Body of pancreas (tissue), 4 donors: ENCODE measurements at places on chromosomes 2 and 18. TPM values are rescaled to one million over a fixed set of nuclear protein-coding genes. Genes with fewer than 3 reads are reported as not detected.

DNA sequence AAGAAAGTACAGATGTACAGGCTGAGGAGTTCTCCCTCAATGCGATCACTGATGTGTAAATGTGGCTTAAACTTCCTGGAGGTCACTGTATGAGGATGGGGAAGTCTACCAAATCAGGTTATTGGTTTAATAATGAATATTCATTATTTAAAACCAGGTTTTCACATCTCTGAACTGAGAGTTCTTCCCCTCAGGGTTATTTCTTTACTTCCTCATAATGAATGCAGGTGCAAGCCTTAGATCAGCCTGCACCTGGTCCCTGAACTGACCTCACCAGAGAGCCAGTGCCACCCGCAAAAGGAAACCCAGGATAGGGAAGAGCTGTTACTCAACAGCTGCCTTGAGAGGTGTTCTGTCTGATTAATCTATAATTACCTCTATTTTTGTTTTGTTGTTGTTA, 369.0 kb downstream of the EPHA4 start:
- H3K4me3 ChIP-seq, result no peak overlapping the region
- no peaks in the 10 kb centered on the region for H3K36me3 ChIP-seq
- no peak overlapping the region for H3K27ac ChIP-seq
- DNase-seq, result no peak
- H3K27me3 ChIP-seq, result no peaks in the 10 kb centered on the region

- no peaks in the 10 kb centered on the region for H3K4me1 ChIP-seq
- no peak overlapping the region for H3K4me3 ChIP-seq
- H3K27ac ChIP-seq, result no peak overlapping the region
- no peaks in the 10 kb centered on the region for H3K27me3 ChIP-seq
- no peak for DNase-seq
- peaks cover 18% of the 10 kb centered on the region for H3K36me3 ChIP-seq
These were observed 101.5 kb upstream of the DNER start for GRCh38 chr2:229815858-229816257.

- H3K27me3 ChIP-seq, result no peaks in the 10 kb centered on the region
- peaks cover 8% of the 10 kb centered on the region for H3K4me1 ChIP-seq
- no peak overlapping the region for H3K4me3 ChIP-seq
These were observed 145.6 kb downstream of the AGAP1 start for GRCh38 chr2:235639428-235639773.

MFF gene
- 86.9 TPM for total RNA-seq

DNA sequence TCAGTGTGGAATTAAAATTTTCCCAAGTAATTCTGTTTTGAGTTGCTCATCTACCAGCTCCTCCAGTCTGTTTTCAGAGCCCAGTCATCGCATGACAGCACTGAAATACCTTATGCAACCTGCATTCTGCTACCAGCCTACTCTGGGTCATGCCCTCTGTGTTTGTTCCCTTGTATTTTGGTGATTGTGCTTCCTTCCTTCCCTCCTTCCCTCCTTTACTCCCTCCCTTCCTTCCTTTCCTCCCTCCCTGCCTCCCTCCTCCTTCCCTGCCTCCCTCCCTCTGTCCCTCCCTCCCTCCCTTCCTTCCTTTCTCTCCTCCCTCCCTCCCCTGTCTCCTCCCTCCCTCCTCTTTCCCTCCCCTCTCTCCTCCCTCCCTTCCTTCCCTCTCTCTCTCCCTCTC, 289.6 kb downstream of the CDH2 start:
- H3K4me1 ChIP-seq, result no peaks in the 10 kb centered on the region
- H3K36me3 ChIP-seq, result no peaks in the 10 kb centered on the region
- no peak overlapping the region for H3K4me3 ChIP-seq
- H3K27ac ChIP-seq, result no peak overlapping the region
- DNase-seq, result no peak

GRCh38 chr2:120279708-120280107, 27.1 kb downstream of the RALB start:
- H3K4me1 ChIP-seq, result peaks cover 22% of the 10 kb centered on the region
- DNase-seq, result no peak
- H3K4me3 ChIP-seq, result no peak overlapping the region
- H3K27ac ChIP-seq, result no peak overlapping the region

OLA1 gene
- 43.3 TPM for total RNA-seq

EPAS1 gene
- 58.4 TPM for total RNA-seq

TXNDC2 gene
- not detected for total RNA-seq

GRCh38 chr18:33741760-33742159, 163.7 kb downstream of the ASXL3 start:
- H3K27ac ChIP-seq, result no peak overlapping the region
- no peaks in the 10 kb centered on the region for H3K4me1 ChIP-seq
- no peaks in the 10 kb centered on the region for H3K27me3 ChIP-seq
- no peak for DNase-seq
- H3K36me3 ChIP-seq, result no peaks in the 10 kb centered on the region
- H3K4me3 ChIP-seq, result no peak overlapping the region

DNA sequence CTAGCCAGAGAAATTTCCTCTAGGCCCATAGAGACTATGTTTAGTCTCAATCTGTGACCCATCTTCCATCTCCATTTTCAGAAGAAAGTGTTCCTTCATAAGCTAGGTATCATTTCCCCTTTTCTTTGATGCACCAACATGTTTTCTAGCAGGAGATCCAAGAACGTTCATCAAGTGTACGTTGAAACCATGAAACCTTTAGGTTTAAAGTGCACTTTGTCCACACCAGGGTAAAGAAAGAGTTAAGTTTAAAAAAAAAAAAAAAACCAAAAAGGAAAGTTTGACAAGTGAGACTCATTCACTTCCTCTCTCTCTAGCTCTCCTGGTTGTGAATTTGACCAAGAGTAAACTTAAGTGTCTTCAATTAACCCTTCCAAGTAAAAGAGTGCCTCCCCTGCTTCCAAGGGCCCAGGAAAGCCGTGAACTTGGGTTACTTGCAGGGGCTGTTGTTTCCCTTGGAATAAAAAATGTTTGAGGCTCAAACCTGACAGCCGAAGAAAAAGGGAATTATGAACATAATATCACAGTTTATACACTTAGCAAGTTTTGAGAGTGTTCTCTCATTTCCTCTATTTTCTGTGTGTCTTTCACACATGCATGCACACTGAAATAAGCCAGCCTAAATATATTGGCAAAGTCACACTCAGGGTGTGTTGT, 56.7 kb downstream of the LBH start:
- H3K27me3 ChIP-seq, result no peaks in the 10 kb centered on the region
- no peaks in the 10 kb centered on the region for H3K36me3 ChIP-seq
- no peak for DNase-seq

SH3BP4 gene
- total RNA-seq, result 71.9 TPM

- no peak overlapping the region for H3K27ac ChIP-seq
- no peaks in the 10 kb centered on the region for H3K36me3 ChIP-seq
- no peak for DNase-seq
These were observed 59.5 kb downstream of the NFATC1 start for GRCh38 chr18:79455261-79455660.

DNA sequence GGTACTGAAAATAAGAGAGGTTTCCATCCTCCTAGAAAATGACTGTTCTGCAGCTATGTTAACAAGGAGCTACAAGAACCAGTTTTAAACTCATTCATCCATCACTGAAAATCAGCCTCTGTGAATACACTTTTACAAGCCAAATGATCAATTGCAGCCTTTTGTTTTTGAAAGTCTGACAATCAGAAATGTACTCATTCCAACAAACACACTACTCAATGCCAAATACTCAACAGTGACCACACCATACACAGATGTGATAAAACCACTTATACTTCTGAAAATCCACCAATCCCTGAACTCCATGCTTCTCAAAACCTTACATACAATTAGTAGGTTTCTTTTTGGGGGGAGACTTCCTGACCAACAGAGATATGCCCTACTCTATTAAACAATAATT, 663.9 kb upstream of the CHAC2 start:
- no peak overlapping the region for H3K27ac ChIP-seq
- H3K27me3 ChIP-seq, result no peaks in the 10 kb centered on the region
- DNase-seq, result no peak

DNA sequence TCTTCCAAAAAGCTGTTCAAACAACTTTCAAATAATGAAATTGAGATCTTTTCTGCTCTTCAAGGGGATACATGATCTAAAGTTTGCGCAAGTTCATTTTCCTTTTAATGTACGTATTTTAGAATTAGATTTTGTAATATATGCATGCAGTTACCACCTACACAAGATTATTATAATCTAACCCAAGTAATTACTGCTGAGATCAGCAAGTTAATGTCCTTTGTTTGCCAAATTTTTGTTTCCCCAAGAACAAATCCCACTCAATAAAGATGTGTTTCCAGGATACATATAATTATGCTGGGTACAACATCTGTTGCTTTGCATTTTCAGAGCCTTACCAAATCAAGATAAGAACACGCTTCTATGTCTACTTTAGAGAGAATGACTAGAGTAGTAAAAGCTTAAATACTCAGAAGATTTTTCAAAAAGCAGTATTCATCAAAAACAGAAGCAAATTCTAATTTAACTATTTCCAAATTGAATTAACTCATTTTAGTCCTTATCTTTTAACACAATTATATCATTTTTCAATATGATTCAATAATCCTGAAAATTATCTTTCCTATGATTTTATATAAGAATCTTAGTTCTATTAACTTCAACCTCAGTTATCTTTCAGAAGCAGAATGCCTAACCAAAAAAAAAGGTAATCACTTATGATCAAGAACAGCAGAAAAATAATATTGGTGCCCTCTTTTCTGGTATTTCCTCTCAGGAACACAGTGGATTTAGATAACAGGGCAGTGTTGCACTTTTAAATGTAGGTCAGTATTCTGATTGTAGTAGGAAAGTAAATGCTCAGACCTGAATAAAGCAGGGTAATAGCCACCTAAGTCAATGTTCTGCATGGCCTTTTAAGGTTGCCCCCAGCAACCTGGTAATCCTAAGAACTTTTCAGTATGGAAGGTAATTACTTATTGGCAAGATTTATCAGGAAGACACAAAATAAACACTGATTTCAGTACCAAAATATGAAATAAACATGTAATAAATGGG, 28.0 kb downstream of the CERKL start:
- no peaks in the 10 kb centered on the region for H3K36me3 ChIP-seq
- no peaks in the 10 kb centered on the region for H3K4me1 ChIP-seq
- H3K27ac ChIP-seq, result no peak overlapping the region
- H3K27me3 ChIP-seq, result no peaks in the 10 kb centered on the region

DAPL1 gene
- total RNA-seq, result 9.9 TPM

DNA sequence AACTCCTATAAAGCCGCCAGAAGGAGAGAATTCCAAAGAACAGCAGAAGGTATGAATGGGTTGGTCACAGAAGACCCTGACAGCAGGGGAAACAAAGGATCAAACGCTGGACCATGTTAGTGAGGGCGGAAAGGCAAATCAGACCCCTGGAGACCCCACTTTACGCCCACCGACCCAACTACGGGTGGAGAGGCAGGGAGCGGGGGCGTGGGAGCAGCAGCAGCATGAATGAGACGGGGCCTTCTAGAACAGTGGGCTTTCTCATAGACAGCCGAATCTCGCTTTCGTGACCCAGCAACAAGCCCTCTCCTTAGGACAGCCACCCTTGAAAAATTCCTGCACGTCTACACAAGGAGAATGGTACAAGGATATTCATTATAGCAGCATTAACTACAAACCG, 191.0 kb downstream of the HDAC4 start:
- H3K4me3 ChIP-seq, result no peak overlapping the region
- H3K27me3 ChIP-seq, result no peaks in the 10 kb centered on the region
- H3K36me3 ChIP-seq, result no peaks in the 10 kb centered on the region
- H3K27ac ChIP-seq, result no peak overlapping the region

GRCh38 chr2:65121-65520, 18.8 kb upstream of the FAM110C start:
- no peak overlapping the region for H3K27ac ChIP-seq
- no peak overlapping the region for H3K4me3 ChIP-seq
- H3K36me3 ChIP-seq, result no peaks in the 10 kb centered on the region
- peaks cover 12% of the 10 kb centered on the region for H3K4me1 ChIP-seq
- no peak for DNase-seq

DNA sequence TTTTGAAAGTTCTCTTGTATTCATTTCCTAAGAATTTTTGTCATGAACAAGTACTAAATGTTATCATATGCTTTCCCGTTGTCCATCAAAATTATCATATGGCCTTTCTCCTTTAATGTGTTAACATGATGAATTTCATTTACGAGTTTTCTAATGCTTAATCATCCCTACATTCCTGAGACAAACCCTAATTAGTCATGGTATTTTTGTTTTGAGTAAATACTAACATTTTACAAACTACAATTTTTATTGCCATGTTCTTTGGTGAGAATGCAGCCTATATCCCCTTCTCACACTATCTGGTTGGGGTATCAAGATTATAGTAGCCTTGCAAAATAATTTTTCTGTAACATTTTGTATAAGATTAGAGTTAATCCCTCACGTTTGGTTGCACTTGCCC, 14.5 kb downstream of the SMAD2 start:
- no peak overlapping the region for H3K27ac ChIP-seq
- no peak overlapping the region for H3K4me3 ChIP-seq
- no peak for DNase-seq

IL18R1 gene
- total RNA-seq, result 5.3 TPM

DNA sequence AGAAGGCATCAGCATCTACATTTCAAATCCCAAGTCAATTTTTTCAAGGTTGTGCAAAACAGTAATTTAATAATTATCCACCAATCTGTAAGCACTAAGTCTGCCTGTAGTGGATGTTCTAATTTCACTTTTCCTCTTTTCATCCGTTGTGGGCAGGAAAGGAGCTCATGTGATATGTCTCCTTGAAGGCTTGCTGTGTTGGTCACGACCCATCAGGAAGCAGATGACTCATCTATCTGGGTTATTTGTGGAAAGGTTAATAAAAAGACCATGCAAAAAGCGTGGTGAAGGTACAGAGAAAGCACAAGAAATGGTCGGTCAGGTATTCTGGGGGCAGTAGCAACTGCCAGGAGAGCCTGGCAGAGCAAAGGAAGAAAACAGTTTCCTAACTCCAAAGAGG, 476.7 kb upstream of the RAB6C start:
- H3K4me1 ChIP-seq, result no peaks in the 10 kb centered on the region
- H3K27me3 ChIP-seq, result no peaks in the 10 kb centered on the region
- no peak for DNase-seq
- no peaks in the 10 kb centered on the region for H3K36me3 ChIP-seq

TSPYL6 gene
- total RNA-seq, result not detected

GRCh38 chr2:241041589-241042158, 43.3 kb downstream of the SNED1 start:
- no peak overlapping the region for H3K4me3 ChIP-seq
- H3K27me3 ChIP-seq, result no peaks in the 10 kb centered on the region
- DNase-seq, result no peak
- no peaks in the 10 kb centered on the region for H3K36me3 ChIP-seq
- peaks cover 4% of the 10 kb centered on the region for H3K4me1 ChIP-seq

CXCR2 gene
- not detected for total RNA-seq

- H3K27ac ChIP-seq, result no peak overlapping the region
- H3K4me3 ChIP-seq, result no peak overlapping the region
- no peaks in the 10 kb centered on the region for H3K27me3 ChIP-seq
- no peak for DNase-seq
These were observed 12.0 kb downstream of the GPR35 start for GRCh38 chr2:240637116-240637900.
